ENCODE measurements at places on chromosomes 7 and 10.

GRCh38 chr7:3028758-3029093, 14.9 kb downstream of the CARD11 start:
- no peak for DNase-seq

GRCh38 chr7:4621396-4621795, 60.7 kb upstream of the FOXK1 start:
- DNase-seq = no peak

GRCh38 chr7:124686543-124687171, 78.9 kb downstream of the GPR37 start:
- no peak for DNase-seq

GRCh38 chr7:92661651-92662050, 71.5 kb upstream of the FAM133B start:
- DNase-seq = no peak

GRCh38 chr7:135366843-135367508, 133.3 kb downstream of the STRA8 start:
- DNase-seq = no peak

DNA sequence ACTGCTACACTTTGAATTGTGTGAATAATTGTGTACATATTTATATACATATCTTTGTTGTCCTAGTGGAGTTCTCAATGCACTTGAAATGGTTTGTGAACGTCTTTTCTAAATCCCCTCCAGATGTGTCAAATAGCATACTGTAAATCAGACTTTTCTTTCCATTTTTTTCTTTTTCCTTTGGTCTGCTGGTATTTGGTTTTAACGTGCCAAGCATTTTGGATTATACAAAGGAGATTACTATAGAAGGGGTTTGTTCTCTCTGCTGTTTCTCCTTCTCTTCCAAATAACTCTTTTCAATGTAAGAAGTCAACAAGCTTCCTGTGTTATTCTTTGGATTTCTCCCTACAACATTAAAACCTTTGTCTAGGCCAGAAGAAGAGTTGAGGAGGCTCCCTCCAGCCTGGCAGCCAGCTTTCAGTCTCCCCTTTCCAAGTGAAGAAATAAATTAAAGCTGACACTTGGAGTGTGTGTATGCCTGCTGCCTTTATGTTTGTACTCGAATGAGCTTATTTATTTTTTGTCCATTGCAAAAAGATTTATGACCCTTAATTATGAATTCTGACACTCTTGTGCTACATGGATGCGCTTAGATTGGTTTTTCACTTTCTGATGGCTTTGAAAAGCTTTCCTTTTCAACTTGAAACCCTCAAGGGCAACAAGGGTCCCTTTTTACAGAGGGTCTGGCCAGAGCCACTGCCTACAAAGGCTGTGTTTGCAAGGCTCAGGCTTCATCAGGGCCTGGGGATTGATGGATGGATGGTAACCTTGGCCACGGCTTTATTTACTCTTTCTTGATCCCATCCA, 107.8 kb downstream of the RAB18 start:
- no peak for DNase-seq

DNA sequence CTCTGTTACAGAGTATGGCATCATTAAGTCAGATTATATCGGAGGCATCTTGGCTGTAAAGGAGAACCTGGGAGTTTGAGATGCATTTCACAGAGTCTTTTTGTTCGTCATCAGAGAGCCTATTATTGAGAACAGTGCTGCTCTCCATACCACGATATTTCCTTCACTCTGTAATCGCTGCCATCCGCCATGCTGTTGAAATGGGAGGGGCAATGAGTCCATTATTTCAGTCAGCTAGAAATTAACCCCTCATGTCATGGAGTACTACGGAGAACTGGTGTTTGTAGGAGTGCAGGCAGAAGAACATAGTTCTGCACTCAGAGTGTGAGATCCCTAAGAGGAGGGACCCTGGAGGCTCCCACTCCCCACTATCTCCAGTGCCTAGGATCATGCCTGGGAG, 59.2 kb downstream of the SLC16A12 start:
- DNase-seq = no peak

DNA sequence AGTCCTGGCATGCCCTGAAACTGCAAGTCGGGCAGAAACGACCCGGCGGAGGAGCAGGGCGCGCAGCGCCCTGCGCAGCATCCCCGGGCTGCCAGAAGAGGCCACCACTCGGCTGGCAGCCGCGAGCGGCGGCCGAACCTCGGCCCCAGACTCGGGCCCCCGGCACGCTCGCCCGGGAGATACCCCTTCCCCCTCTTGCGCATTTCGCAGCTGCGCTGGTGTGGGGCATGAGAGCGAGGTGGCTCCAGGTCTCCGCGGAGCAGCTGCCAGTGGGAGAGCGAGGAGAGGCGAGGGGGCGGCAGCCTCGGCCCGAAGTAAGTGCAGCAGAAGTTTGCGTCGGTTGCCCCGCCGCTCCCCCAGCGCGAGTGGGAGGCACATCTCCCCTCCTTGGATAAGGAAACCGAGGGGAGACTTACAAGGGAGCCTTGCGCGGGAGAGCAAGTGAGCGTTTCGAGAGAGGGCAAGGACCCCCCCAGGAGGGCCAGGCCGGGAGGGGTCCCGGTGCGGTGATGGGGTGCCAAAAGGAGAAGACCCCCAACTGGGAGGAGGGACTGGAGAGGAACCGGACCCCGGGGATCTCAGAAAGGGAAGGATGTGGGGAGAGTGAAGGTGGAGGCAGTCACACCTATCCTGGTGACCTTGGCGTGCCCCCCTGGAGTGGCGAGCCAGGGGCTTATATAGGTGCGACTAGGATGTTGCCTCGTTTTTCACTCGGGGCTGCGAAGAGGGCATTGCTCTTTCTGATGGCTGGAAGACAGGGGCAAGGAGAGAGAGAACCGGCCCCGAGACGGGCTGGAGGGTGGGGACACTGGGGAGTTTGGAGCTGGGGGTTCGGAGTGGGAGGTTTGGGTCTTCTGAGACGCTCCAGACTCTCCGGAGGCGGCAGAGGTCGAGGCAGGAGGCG, 256.3 kb downstream of the OTUD1 start:
- no peak for DNase-seq

DNA sequence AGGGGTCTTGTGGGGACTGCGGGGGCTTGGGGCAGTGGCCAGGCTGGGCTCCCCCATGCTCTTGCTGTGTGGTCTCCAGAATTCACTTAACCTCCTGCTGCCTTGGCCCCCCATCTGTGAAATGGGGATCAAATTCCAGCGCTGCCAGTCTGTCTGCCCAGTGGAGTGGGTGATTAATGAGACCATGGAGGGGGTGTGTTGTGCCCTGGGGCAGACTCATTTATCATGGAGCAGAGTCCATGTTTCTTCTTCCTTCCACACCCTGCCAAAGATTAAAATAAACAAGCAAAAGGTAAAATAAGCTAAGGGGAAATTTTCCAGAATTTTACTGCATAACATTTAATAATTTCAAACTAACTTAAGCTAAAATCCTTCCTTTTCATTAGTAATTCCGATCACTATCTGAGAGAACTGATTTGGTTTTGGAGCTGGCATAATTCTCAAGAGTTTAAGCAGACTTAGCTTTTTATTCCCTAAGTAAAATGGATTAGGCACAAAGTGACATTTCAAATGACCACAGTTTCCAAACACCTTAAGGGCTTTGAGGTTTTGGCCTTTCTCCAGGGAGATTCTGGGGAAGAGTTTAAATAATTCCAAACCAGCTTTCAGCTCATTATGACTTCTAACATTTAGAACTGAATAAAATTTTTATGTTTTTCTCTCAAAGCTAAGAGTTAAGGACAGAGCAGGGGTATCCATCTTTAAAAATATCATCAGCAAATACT, 211.9 kb downstream of the CXCL12 start:
- DNase-seq = no peak

DNA sequence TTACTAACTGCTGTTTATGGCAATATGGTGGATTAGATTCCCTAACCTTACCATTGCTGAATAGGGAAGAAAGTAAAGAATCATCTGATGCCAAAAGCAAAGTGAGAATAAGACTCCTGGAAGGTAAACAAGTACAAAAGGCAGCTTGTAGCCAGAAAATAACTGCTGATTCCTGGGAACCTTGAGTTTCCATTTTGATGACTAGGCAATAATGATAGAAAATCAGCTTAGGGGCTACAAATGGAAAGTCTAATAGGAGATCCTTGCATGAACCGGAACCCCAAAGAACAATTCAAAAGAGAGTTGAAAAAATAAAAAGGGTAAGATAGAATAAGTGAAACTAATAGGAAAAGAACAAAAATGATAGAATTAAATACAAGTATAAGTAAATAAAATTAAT, 316.4 kb downstream of the PHTF2 start:
- DNase-seq = no peak

GRCh38 chr10:43667317-43667731, 18.6 kb upstream of the ZNF32 start:
- DNase-seq = no peak

DNA sequence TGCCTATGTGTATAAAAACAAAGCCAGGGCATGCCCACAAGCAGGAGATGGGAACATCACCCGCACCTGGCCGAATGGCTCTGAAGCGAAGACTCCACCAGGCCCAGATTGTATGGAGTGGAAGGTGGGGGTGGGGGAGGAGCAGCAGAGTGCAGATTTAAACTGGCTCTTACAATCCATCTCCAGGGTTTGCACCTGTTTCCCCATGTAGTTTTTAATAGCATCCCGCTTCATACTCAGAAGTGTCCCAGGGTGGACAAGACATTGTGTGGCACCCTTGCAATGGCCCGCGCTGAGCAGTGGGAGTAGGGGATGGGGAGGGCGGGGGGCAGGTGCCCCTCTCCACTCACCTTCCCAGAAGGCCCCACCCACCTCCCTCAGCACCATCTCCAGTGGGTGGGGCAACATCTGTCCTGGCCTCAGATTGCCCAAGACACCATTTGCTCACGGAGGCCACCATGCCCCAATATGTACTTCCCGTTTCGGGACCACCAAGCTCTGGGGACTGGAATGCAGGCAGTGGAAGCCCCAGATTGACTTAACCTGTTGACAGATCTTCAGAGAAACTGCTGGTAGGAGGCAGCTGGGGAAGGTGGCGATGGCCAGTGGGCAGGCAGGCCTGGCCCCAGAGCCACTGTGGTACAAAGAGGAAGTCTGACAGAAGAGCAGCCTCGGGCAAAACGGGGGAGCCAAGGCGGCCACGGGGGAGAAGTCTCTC, 23.0 kb downstream of the VSIR start:
- no peak for DNase-seq

GRCh38 chr7:28815369-28815927, 142.7 kb downstream of the TRIL start:
- DNase-seq = no peak

DNA sequence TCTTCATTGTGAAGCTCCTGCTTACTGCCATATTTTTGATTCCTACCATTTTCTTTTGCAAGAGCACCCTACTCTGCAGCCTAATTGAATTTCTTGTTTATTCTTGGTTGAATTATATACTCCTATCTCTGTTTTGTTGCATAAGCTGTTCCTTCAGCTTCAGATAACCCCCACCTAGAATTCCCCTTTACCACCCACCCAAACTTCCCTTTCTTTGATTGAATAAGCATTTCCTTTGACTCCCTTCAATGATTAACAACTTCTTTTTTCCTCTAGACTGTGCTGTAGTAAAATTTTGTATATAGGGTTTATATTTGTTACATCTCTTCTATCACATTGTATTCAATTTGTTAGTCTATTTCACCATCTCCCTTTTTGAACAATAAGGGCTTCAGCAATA, 168.1 kb downstream of the GPR37 start:
- DNase-seq = no peak

GRCh38 chr10:129845111-129845753, 118.8 kb downstream of the EBF3 start:
- DNase-seq = no peak

DNA sequence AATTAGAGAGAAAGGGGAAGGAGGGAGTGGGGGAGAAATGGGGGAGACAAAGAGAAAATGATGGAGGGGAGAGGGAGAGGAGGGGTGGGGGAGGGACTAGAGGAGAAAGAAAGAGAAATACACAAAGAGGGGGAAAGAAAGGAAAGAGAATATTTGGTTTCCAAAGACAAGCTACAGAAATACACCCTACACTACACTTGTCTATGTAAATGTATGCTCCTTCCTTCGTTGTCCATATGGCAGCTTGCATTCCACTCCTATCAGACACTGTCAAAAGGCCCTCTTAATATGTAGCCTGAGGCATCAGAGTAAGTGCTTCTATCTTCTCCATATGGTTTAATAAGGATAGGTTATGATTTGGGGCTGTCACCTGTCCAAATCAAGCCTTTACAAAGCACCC, 92.8 kb upstream of the FEZF1 start:
- no peak for DNase-seq

DNA sequence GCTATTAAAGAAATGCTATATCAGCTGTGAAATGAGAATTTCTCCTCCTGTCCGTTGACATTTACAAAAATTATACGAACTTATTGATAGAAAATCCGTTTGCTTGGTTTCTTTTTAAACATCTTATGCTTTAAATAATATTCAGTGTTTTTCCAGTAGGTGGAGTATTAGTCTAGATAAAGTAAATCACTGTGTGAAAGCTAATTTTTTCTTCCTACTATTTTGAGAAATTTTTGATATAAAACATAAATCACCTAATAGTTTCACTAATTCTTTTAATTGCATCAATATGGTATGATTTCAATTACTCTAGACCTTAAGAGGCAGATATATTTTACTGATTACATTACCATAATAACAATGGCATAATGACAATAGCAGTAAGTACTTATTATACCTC, 335.2 kb upstream of the C7orf33 start:
- no peak for DNase-seq

DNA sequence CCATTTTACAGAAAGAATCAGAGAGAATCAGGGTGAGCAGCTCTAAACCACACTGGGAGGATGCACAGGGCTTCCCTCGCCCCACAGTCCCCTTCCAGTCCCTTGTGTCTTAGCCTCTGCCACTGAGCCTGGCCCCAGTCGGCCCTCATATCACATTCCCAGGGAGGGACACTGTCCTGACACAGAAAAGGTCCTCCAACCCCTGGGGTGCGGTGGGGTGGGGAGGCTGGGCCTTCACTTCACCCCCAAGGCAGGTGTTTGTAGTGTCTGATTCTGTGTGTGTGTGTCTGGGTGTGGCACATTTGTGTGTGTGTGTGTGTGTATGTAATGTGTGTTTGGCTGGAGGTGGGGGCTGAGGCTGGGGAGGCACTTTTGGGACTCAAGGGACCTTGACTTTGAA, 1.8 kb upstream of the KCP start:
- DNase-seq = no peak

GRCh38 chr10:63265222-63265617, 132.1 kb downstream of the NRBF2 start:
- DNase-seq = no peak

DNA sequence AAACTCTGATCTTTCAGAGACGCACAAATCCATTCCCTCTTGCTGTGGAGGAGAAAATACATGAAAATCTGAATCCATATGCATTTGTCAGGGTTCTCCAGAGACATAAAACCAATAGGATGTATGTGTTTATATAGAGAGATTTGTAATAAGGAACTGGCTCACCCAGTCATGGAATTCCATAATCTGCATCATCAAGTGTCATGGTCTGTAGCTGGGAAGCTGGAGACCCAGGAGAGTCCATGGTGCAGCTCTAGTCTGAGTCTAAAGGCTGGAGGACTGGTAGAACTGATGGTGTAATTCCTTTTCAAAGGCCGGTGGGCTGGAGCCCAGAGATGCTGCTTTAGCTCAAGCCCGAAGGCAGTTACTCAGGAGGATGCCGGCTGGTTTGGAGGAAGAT, 134.0 kb downstream of the TCF7L2 start:
- DNase-seq = no peak

All from activated T-helper 1 cell treated with anti-CD3 and anti-CD28 coated beads, Interleukin-2, amount 50 U/mL, for 16 hours (primary cell).